NCI-H1930 (cell line): ENCODE measurements at places on chromosomes 7 and 10.

GRCh38 chr7:150385302-150385723 lies 6.2 kb downstream of the ZNF775 start:
- DNase-seq = no peak

GRCh38 chr7:20790375-20790774 lies 3.7 kb upstream of the SP8 start:
- no peak for DNase-seq

GRCh38 chr10:95397747-95398146 lies 106.9 kb upstream of the PDLIM1 start:
- no peak for DNase-seq

- no peak for DNase-seq
Observed at GRCh38 chr7:80733333-80733915, 95.0 kb downstream of the CD36 start.

- no peak for DNase-seq
Observed at GRCh38 chr10:99431190-99431760, 851 bp upstream of the GOT1 start.

DNA sequence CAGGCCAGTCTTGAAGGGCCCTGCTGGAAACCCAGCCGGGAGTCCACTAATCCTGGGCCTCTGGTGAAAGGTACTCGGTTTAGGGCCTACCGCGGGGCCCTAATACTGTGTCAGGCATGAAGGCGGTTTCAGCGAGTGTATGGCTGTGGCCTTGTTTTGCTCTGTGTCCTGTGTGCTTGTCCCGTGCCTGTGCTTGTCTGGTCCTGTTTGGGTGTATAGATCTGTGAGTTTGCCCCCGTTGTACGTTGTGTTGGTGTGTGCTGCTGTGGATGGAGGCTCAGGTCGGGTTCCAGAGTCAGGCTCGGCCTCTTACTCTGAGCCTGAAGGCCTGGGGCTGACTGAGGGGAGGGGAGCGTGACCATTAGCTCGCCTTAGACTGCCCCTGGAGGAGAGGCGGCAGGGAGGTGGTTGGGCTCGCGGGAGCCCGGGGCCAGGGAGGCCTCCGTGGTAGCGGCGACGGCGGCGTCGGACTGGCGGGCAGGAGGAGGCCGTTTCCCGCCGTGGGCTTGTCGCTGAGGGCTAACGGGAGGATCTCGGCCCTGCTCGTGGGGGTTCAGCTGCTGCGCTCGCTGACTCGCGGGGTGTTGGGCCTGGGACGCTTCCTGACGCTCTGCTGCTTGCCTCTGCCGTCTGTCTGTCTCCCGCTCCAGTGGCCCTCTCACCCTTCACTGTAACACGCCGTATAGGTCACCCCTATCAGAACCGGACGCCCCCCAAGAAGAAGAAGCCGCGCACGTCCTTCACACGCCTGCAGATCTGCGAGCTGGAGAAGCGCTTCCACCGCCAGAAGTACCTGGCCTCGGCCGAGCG lies 2.6 kb downstream of the TLX1 start:
- no peak for DNase-seq

DNA sequence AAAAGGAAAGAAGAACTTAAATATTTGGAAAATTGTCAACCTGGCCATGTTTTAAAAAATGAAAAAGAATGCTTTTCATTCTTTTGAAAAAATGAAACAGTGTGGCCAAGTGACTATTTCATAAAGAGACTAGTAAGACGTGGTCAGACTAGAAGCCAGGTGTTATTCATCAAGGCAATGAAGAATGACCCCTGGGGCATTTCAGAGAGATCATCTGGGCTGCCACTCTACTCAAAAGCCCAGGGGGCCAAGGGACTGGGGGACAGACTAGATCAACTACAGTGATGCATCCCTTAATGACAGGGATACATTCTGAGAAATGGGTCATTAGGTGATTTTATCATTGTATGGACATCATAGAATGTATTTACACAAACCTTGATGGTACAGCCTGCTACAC lies 199.4 kb downstream of the STK31 start:
- no peak for DNase-seq

- DNase-seq = no peak
Observed at GRCh38 chr10:76665029-76665428, 972.6 kb downstream of the KCNMA1 start.

DNA sequence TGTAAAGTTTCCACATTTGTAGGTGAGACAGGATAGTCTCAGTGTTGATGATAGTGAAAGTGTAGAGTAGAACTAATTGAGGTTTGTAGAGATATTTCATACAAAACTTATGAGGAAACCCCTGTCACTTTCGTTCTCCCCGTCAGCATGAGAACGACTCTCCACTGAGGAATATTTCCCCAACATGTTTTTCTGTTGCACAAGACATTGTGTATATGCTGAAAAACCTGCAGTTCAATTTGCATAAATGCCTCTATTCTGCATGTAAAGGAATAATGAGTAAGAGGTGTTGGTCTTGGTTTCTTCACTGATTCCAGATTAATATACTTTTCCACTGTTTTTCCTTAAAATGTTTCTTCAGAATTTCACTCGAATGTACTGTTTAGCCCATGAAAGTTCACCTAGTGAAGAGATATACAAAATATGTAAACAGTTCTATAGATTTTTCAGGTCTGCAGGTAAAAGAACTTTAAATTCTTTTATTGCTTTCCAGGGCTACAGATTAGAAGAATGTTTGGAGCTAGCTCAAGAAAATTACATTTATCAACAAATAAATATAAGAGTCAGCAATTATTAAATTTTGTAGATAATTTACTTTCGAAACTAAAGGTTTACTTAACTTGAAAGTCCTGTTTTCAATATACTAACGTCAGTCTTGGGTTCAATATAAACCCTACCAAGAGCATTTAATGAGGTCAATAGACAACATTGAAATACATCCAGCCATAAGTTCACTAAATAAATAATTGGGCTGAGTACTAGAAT lies 37.2 kb downstream of the HEPACAM2 start:
- no peak for DNase-seq

DNA sequence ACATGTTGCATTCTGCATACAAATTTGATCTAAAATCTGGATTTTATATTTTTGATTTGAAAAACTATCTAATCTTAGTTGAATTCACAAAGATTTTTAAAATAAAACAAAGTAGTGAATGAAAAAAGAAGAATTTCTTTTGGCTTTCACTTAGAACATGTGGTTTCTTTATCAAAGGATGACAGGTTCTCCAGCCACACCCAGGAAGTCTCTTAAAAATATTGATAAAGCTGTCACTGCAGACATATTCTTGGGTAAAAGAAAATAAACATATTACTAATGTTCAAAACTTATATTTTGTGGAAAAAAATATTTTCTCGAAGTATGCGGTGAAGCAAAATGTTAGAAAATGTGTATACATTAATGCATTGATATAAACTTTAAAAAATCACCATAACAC lies 44.3 kb downstream of the ARL4A start:
- DNase-seq = no peak

DNA sequence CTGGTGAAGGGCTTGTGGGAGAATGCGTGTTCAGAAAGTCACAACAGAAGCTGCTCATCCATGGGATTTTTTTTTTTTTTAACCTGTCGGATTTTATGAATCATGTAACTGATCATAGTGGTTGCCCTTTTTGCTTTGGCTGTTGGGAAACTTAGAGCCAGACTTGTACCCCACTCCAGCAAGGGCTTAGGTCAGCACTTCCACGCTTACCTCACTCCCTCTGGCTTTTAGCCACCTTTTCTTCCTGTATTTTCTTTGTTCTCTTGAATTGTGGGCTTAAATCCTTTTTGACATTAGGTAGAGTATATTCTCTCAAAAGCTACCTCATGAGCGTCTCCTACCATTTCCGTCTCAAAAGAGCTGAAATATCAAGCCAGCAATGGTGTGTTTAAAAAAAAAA lies 113.6 kb upstream of the BTBD16 start:
- no peak for DNase-seq

GRCh38 chr7:44461387-44461786 lies 29.1 kb downstream of the NUDCD3 start:
- no peak for DNase-seq

DNA sequence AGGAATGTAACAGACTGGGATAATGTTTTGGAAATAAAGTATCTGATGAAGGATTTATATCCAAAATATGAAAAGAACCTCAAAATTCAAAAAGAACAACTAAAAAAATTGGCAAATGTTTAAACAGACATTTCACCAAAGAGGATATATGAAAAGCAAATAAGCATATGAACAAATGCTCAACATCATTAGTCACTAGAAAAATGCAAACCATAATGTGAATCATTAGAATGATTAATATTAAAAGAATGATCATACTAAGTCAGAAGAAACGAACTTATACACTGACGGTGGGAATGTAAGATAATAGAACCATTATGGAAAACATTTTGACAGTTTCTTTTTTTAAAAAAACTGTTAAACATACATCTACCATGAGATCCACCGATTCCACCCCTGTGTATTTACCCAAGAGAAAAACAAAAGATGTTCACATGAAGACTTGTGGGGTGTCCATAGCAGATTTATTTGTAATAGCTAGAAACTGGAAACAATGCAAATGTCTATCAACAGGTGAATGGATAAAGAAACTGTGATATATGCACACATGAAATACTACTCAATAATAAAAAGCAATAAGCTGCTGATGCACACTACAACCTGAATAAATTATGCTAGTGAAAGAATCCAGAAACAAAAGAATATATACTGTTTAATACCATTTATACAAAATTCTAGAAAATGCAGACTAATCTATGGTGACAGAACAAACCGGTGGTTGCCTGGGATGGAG lies 35.7 kb downstream of the PRKG1 start:
- no peak for DNase-seq

- no peak for DNase-seq
Observed at GRCh38 chr10:88791924-88792323, 10.6 kb upstream of the LIPM start.

DNA sequence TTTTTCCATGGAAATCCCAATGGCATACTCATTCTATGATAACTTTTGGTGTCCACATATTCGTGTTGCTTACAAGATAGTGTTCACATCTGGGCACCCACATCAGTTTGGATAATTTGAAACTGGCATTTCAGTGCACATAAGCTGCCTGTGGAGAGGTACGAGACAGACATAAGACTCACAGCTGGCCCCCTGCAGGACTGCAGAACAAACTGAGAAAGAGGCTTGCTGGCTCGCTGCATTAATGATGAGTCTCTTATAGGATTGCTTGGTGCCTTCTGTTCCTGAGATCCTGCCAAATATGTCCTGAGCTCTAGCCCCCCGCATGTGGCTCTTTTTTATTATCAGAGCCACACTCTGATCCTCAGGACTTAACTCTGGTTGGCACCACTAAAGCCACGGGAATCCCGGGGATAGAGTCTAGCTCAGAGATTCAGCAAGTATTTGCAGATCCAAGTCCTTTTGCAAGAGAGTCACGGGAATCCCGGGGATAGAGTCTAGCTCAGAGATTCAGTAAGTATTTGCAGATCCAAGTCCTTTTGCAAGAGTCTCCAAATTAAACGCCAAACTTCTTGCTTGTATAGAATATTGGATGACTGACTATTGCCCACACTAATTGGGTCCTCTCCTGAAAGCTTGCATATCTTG lies 34.0 kb upstream of the JCAD start:
- DNase-seq = no peak

- no peak for DNase-seq
Observed at GRCh38 chr10:63766745-63767137, 245.5 kb downstream of the REEP3 start.

DNA sequence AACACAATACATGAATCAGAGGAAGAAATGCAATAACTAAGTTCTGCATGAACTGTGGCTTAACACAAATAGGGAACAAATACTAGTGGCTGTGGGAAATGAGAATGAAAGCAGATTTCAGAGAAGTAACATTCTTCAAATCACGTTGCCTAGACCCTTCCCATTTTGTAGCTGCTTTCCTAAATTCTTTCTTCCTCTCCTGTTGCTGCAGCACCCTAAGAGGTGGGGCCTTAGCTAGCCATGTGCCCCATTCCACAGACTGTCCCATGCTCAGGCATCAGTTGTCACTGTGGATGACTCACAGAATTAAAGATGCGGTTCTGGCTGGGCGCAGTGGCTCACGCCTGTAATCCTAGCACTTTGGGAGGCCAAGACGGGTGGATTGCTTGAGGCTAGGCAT lies 704.7 kb upstream of the C7orf33 start:
- no peak for DNase-seq

DNA sequence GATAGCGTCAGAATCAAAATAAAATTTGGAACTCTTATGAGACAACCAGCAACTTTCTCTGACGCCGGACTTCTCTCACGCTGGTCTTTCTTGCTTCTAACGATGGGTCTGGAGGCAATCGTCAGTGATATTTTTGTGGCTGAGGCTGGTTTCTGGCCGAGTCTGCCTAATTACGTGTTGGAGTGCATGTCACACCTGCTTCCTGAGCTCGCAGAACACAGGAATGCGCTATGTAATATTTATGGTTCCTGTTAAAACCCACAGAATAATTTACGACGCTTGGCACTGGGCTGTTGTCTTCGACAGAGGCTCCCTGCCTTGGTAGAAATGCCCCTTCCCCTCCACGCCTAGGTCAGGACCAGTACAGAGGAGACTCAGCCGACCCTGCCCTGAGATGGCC lies 64.9 kb downstream of the NPTX2 start:
- DNase-seq = no peak

DNA sequence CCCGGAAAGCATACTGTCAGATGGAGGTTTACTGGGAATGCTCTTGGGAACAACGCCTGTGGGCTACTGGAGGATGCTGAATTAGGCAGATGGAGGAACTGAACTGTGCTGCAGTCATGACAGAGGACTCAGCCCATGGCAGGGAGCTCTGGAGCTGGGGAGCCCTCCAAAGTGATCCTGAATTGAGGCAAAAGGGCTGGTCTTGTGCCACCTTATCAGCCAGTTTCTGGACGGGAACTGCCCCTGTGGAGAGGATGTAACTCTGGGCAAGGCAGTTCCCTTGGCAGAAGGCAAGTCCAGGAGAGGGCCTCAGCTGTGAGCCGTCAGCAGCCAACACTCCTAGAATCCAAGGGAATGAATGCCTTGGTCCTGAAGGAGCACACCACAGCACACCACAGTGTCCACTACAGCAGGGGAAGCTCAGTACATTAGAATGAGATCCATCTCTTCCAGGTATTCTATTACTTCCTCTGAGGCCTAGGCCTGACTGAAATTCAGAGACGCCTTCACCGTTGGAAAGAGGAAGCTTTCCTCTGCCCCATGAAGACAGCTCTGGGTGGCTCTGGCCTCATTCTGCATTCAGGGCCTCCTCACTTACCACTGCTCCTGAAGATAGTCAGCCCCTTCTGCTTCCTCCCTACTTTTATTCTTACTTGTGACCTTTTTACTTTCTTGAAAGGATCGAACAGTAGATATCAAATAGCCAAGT lies 139.6 kb upstream of the GPR26 start:
- no peak for DNase-seq
